Activated CD4-positive, CD25-positive, alpha-beta regulatory T cell treated with anti-CD3 and anti-CD28 coated beads, Interleukin-2, amount 50 U/mL, for 24 hours (primary cell): ENCODE measurements at places on chromosomes 16 and 17.

DNA sequence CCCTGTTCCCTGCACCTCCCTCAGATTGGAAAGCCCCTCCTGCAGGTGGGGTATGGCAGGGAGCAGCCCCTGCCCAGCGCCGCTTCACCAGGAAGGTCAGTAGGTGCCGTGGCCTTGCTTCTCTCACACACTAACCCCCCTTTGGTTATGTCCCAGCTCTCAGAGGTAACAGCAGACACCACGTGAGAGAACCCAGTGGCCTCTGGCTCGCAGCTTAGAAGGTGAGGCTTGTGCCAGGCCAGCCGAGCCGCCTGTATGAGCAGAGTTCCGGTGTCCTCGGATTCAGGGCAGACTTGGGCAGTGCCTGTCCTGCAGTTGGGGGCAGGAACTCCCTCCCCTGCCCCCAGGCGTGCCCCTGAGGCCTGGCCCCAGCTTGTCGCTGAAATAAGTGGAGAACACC, 47.1 kb downstream of the PRMT7 start:
- ATAC-seq = no peak

- no peak for ATAC-seq
Measured at GRCh38 chr17:17493986-17494466, 2.2 kb downstream of the RASD1 start.

GRCh38 chr16:86072328-86073102, 173.6 kb downstream of the IRF8 start:
- no peak for ATAC-seq

GRCh38 chr16:85040685-85041084, 13.1 kb downstream of the KIAA0513 start:
- ATAC-seq = no peak

GRCh38 chr16:3060339-3061127, 4.9 kb upstream of the IL32 start:
- ATAC-seq = no peak

- ATAC-seq = peak; percentile 87
Measured at GRCh38 chr16:31108035-31108793, at the start of gene BCKDK. TSS of gene BCKDK (plus strand) at chr16:31108386. CDS start at chr16:31109224, 838 bp downstream.

DNA sequence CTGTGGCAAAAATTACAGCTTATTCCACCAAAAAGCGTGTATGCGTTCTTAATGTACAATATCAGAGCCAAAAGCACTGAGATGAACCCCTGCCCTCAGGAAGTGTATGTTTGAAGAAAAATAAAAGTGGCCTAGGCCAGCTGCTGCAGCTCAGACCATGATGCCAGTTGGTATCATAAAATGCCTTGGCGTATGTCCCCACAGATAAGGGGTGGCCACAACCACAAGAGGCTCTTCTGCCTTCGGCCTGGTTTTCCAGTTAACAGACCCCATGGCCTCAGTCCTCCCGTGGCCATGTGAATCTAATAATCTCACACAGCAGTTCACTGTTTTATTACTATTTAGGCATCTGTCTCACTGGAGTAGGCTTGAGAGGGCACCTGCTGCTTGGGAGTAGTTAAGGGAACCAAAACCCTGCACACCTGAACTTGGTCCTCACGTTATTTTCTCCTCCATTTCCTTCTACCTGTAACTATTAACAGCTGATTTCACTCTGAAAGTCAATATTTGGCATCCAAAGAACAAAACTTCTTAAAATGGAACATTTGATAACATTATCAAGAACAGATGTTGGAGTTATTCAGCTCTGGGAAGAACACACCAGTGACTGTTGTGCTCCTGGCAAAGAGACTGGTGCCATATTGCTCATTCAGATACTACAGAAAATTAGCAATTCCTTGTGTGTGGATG, 34.8 kb upstream of the ERN1 start:
- ATAC-seq = no peak

GRCh38 chr17:53426505-53426904, 396.2 kb upstream of the KIF2B start:
- ATAC-seq = no peak

DNA sequence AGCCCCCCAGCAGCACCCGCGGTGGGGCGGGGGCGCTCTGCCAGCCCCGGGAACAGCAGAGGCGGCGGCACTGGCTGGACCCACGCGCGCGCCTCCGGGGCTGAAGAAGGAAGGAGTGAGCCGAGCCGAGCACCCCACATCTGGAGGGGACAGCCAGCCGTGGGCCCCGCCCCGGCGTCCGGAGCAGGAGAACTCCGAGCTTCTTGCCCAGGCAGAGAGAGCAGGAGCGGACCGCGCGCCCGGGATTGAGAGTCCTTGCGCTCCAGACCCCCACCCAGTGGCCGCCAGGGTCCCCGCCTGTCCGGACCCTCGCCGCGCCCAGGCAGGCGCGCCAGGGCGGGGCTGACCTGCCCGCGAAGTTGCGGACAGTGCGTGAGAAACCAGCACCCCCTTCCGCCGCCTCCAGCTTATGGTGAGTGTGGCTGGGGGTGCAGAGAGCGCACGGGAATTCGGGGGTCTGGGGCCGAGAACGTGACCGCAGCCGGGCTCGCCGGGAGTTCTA, 921.9 kb upstream of the EEF2KMT start:
- ATAC-seq = no peak

- no peak for ATAC-seq
Measured at GRCh38 chr17:42409523-42410318, 13.3 kb downstream of the CAVIN1 start.

GRCh38 chr16:31705371-31705770, 168.2 kb upstream of the ZNF267 start:
- ATAC-seq = no peak

DNA sequence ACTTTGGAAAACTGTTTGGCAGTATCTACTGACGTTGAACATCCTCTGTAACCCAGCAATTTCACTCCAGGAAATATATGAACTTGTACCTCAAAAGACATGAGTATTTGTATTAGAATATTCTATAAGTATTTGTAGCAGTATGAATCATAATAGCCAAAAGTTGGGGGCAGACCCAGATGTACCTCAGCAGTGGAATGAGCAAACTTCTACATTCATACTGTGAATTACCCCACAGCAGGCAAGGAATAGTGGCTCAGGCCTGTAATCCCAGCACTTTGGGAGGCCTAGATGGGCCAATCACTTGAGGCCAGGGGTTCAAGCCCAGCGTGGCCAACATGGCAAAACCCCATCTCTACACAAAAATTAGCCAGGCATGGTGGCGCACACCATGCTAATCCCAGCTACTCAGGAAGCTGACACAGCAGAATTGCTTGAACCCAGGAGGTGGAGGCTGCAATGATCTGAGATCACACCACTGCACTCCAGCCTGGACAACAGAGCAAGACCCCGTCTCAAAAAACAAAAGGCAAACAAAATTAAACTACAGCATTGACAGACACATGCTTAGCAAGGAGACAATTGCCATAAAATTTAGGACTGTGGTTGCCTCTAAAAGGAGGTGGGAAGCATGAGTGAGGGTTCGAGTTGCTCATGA, 11.2 kb upstream of the HELZ start:
- no peak for ATAC-seq

DNA sequence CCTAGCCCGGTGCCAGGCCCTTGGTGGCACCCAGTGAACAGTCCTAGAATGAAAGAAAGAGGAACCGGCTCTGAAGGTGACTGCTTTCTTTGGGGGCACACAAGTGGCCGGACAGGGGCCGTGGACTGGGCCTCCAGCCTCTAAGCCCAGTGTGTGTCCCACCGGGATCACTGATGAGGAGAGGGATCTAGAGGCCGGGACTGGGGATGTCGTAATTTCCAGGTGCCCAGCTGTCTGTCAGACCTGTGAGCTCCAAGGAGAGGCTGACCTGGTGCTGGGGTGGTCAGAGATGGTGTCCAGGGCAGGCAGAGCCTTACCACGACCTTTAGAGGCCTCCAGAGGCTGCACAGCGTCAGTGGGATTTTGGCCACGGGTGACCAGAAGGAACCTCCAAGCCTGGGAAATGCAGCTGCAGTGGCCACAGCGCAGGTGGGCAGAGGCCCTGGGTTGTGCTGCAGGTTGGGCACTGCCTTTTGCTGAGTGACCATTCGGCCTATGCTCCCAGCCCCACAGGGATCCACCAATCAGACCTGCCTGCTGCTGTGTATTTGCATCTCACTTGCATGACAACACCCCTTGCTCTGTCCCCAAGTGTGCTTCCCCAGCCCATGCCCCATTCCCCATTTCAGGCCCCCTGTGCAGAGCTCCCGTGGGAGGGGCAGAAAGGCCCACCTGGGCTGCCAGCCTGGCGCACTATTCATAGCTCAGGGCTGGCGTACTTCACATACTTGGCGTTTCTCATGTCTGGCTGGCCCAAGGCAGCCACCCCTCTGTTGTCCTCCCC, 12.5 kb downstream of the ARHGAP23 start:
- ATAC-seq = no peak
